Activated CD4-positive, alpha-beta T cell treated with anti-CD3 and anti-CD28 coated beads, Interleukin-2, amount 50 U/mL, for 1 hour (primary cell): ENCODE measurements at places on chromosomes 1 and 21.
A peak's percentile ranks its signal among the peaks of the same experiment; 100 is the strongest.

GRCh38 chr1:231668826-231669225, 42.2 kb downstream of the DISC1 start:
- no peak for DNase-seq

DNA sequence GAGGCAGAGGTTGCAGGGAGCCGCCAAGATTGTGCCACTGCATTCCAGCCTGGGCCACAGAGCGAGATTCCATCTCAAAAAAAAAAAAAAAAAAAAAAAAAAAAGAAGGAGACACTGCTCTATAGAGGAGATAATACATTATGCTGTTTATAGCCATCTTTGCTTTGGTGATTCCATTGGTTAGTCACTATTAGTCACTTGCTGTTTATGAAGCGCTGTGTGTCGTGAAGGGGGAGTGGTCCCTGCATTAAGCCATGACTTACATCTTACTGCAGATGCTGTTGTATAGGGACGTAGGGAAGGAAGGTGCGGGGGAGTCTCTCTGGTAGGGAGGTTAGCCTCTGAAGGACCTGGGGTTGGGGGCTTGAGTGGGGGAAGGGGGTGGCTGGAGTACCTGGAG, 48.3 kb downstream of the HUNK start:
- DNase-seq: no peak

- DNase-seq: no peak
Measured at GRCh38 chr1:177780096-177780700, 189.7 kb downstream of the SEC16B start.

GRCh38 chr1:28601696-28602095, 9.6 kb downstream of the RAB42 start:
- DNase-seq: no peak

GRCh38 chr1:63548303-63548702, 25.0 kb downstream of the EFCAB7 start:
- no peak for DNase-seq

- DNase-seq: no peak
Measured at GRCh38 chr1:51032936-51033335, 62.9 kb downstream of the CDKN2C start.

DNA sequence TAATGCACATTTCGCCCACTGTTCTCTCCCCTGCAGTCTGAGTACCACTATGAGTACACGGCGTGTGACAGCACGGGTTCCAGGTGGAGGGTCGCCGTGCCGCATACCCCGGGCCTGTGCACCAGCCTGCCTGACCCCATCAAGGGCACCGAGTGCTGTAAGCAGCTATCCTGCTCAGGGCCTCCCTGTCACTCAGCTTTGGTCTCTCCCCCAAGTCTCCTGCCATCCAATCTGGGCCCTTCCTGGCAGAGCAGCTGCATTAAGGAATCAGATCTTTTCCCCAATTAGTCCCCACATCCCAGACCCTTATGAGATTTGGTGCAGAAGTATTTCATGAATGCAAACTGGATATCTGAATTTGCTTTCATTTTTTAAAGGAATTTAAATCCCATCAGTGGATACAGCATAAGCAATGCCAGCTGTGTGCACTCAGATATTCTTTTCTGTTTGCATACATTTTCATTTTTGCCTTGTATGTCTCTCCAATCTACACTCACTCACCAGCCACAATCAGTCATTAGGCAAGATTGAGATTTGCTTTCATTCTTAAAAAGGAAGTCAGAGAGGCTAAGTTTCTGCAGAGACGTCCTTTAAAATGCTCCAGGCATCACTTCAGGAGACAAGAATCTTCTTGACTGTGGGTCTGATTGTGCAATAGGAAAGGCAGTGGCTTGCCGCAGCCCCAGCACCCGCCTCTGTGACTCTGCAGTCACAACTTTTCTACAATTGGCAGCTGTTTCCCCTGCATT, 48.1 kb downstream of the ELAPOR1 start:
- no peak for DNase-seq

DNA sequence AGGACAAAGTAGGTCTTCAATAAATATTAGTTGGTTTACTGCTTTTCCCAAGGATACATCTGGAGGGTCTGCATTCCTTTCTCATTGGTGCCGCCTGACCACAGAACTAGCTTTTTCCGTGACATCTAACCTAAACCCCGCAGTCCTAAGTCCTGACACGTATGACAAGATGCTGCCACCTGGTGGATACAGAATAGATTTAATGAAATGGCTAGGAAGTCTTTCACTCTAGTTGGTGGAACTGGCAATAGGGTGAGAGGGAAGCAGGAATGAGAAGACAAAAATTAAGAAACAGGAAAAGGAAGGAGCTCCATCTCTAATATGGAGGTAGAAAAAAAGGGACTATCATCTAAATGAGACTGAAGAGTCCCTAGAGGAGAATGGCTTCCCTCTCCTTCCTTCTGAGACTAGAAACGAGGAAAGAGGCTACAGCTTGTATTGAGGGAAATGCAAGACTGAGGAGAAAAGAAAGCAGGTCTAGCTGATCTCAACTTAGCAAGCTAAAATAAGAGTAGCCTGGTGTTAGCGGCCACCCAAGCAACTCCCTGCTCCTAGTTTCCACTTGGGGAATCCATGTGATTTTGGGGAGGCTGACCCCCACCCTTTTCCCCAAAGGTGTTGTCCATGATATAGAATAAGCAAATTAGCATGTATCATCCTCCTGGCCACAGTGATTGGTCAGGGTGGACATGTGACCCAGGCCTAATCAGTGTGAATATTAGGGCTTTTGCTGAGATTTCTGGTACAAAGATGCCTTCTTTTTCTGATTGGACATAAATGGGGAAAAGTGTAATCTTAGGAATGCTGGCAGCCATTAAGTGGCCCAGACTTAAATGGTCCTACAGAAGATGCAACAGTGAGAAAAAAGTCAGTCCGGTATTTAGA, 5.9 kb downstream of the RFX5 start:
- DNase-seq: peak; percentile 24

GRCh38 chr1:156281281-156281680, 1.3 kb downstream of the SMG5 start:
- DNase-seq: no peak
